ENCODE measurements at places on chromosomes 3 and 15.

DNA sequence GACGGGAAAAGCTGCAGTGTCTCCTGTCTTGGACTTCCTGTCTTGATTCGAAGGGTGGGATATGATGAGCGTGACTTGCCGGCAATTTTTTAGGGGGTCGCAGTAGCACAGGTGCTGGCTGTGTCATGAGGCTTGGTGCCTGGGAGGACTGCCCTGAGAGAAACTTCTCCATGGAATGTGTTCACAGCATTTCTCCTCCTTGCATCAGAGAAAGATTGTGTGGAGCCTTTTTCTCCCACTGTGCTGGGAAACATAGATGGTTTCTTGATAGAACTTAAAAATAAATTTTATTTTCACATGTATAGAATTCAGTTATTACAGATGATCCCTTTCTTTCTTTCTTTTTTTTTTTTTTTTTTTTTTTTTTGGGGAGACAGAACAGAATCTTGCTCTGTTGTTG lies 121.4 kb downstream of the KLHL25 start:
- no peak for DNase-seq

- DNase-seq: no peak
These were observed 104.6 kb downstream of the LSM3 start for GRCh38 chr3:14283092-14283812.

- no peak for DNase-seq
These were observed 17.2 kb downstream of the MKRN2 start for GRCh38 chr3:12574131-12574530.

GRCh38 chr15:56281145-56281544 lies 37.5 kb upstream of the RFX7 start:
- DNase-seq: no peak

DNA sequence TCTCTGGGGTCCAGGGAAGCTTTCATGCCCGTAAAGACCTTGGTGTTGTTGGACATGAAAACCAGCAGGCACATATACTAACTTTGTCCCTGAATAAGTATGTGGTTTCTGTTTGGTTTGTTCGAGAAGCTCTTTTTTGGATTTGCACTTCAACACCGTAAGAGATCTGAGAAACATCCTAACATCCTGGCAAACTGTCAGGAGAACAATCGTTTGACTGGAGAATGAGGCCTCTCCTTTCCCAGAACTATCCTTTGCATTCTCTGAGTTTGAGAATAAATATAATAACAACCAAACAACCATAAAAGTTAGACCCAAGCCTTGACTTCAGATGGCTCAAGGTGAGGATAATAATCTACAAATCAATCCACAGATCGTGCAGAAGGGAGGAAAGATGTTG lies 230.4 kb upstream of the WNT5A start:
- DNase-seq: no peak
